ENCODE measurements at places on chromosomes 4 and X.

GRCh38 chr4:86386817-86387415 lies 27.1 kb upstream of the MAPK10 start:
- no peak for DNase-seq

DNA sequence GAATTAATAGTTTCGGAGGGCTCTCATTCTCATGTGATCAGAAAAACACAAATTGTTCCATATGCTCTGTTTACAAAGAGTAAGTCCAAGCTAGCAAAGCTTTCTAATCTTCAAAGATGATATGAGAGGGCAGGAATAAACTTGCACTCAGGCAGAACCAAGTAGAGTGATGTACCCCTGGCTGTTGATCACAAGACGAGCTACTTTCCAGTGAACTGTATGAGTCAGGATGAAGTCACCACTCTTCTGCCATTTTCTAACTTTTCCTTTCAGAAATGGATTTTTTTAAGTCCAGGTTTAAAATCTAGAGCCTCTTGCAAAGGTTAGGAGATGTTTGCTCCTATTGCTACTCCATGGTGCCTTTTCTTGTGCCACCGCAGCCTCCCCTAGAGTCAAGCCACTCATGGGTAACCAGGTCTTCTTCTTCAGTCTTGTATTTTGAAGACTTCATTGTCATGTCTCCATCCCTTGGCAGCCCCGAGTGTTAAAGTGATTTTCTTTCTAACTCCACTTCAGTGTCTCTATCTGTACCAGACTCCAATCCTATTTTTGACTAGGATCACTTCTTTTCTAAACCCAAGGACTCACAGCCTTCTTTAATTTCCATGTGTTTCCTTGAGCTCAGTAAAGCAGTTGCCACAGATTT lies 171.9 kb upstream of the GALNT7 start:
- no peak for DNase-seq

DNA sequence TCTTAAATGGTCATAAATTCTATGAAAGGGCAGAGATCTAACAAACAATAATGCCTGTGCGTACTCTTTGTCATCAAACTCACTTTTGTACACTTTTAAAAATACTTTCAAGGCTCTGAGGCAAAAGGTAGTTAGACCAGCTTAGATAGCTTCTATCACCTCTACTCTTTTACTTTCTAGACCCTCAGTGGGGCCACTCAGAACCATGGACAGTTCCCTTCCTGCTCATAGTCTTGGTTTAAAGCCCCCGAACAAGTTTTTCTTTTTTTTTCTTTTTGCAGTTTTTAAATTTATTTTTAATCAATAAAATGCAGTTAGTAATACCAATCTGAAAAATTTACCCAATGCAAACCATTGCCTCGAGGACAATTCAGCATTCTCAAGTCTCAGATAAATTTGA lies 460.5 kb upstream of the CNKSR2 start:
- DNase-seq = no peak

- no peak for DNase-seq
These were observed 105.5 kb upstream of the OTUD4 start for GRCh38 chr4:145285928-145286327.

- no peak for DNase-seq
These were observed 4.9 kb upstream of the TMEM33 start for GRCh38 chr4:41930139-41930831.

- DNase-seq = no peak
These were observed 682.3 kb upstream of the GRID2 start for GRCh38 chr4:91621446-91621845.

GRCh38 chr4:103719830-103720207 lies at the start of gene TACR3:
TSS of gene TACR3 (minus strand) at chr4:103719985. CDS start at chr4:103719675, 310 bp downstream.
- peak; percentile 30 for DNase-seq

DNA sequence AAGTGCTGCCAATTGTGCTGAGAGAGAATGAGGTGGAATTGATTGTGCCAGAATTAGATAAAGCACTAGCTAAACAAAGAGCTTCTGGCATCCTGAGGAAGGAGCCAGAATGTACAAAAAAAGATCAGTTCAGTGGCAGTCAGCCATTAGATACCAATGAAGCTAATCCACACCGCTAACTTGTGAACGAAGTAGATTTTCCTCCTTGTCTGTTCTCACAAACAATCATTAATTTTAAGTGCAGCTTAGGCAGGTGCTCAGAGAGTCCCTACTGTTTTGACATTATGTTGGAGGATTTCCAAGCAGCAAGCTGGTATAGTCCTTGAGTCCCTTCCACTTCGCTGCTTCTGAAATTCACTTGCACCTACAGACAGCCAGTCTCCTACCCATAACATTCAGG lies 617.4 kb downstream of the CENPC start:
- DNase-seq = no peak

- no peak for DNase-seq
These were observed 59.4 kb upstream of the PLAC1 start for GRCh38 chrX:134717698-134718097.

DNA sequence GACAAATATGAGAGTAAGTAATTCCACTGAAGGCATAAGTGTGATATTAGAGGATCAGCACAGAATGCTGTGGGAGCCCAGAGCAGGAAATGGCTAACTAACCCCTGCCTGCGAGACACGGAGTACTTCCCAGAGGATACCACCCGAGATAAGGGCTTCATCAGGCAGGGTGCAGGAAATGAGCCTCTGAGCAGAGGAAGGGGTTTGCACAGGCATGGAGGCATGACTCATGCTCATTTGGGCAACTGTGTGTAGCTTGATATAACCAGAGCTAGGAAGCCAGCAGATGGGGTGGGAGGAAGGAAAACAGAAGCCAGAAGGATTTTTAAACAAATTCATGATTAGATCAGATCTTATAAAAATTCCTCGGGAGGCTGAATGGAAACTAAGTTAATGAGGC lies 70.0 kb upstream of the TSPAN5 start:
- DNase-seq = no peak

DNA sequence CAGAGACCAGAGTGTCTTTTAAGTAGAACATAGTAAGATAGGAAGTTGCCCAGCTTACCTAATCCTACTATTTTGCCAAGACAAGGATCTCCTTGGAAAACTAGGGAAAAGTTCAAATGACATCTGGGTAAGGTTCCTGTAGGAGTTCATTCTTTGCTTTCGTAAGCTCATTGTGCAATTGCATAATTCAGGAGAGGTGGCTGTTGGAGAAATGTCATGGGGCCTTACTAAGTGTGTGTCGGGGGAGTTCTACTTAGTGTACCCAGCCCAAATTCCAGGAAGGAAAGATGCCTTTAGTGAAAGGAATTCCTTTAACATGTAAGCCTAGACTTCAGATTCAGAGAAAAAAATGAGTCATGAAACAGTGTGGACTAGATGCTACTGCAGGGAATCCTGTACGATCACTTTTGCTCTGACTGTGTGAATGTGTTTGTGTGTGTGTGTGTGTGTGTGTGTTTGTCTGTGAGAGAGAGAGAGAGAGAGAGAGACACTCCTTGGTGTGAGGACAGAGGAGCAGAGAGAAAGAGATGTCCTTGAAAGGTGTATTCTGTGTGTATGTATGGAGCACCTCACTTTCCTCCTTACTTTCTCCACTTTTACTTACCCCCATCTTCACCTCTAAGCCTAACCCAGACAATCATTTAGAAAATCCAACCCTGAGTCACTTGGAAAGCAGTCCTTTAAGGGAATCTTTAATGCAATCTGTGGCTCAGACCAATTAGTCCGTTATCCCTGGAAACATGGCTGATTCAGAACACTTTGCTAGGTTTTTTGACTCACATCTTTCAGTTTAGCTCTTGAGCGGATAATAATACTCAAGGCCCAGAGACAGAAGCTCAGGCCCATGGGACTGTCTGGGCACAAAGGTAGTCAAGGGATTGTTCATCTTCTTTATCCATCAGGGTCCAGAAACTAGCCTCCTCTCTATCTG lies 114.5 kb upstream of the ACSL4 start:
- no peak for DNase-seq

DNA sequence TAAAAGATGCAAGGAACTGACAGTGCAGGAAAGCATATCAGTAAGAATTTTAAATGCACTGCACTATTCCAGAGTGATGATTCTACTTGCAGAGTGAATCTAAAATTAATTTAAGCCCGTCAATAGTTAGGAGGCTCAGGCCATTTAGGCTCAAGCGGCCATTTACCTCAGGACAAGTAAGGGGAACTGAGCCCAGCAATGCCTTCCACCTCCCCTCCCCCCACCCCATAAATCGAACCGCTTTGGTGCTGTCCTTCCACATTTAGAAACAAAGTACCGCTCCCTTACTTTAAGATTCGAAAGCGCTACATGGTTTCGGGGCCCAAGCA lies 665 bp downstream of the RBM41 start:
- DNase-seq = no peak

GRCh38 chrX:11499076-11500044 lies 166.4 kb downstream of the ARHGAP6 start:
- no peak for DNase-seq

DNA sequence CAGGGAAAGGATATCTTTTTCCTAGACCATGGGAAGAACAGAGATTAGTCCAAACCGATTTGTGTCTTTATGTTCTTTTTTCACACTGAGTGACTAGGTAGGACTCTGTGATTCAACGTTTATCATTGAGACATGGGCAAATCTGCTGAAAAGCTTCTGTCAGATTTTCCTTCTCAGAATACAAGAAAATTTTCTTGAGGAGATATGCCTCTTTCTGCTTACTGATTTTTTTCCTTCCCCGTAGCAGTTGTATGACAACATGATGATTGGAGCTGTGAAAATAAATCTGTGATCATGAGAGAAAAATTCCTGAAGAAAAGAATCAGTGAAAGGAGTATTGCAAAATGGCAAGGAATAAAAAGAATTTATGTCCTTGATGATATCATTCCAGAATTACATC lies 130.6 kb upstream of the FAT4 start:
- DNase-seq = no peak

GRCh38 chr4:88106205-88106604 lies 52.2 kb downstream of the ABCG2 start:
- DNase-seq = no peak

GRCh38 chr4:946103-946450 lies 13.8 kb downstream of the TMEM175 start:
- DNase-seq = no peak

DNA sequence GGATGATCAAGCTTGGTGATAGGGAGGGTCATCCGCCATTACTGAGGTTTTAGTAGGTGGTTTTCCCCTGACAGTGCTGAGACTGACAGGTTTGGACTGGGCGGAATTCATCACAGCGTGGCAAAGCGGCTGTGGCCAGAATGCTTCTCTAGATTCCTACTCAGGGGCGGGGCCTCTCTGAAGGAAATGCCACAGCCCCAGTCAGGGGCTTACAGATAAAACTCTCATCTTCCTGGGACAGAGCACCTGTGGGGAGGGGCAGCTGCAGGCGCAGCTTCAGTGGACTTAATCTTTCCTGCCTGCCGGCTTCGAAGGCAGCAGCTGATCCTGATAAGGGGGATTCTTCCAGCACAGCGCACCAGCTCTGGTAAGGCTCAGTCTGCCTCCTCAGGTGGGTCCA lies 316.7 kb downstream of the RPA4 start:
- no peak for DNase-seq

- no peak for DNase-seq
These were observed 65.1 kb downstream of the MAB21L2 start for GRCh38 chr4:150647008-150647407.

DNA sequence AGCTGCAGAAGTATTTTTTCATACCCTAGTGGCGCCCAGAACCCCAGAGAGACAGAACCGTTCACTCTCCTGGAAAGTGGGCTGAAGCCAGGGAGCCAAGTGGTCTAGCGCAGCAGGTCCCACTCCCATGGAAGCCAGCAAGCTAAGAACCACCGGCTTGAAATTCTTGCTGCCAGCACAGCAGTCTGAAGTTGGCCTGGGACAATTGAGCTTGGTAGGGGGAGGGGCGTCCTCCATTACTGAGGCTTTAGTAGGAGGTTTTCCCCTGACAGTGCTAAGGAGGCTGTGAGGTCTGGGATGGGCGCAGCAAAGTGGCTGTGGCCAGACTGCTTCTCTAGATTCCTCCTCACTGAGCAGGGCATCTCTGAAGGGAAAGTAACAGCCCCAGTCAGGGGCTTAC lies 84.5 kb upstream of the ATXN3L start:
- no peak for DNase-seq

GRCh38 chr4:182426901-182427300 lies 183.7 kb downstream of the TENM3 start:
- no peak for DNase-seq

GRCh38 chr4:134934036-134934808 lies 732.6 kb upstream of the PABPC4L start:
- DNase-seq = no peak

DNA sequence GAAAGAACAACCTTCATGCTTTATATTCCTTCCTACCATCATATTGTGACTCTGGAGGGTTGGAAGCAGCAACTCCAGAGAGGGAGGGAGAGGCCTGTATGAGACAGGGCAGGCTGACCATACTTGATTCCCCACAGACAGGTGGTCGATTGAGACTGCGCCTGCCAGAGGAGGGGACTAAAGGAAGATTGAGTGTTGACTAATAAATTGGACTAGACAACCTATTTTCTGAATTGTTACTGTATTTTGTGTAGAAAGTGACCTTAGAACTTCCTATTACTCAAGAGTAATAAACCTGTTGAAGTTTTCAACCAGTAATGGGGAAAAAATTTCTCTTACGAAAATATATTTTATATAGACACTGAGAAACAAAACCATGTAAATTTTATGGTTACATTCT lies 301.5 kb downstream of the INPP4B start:
- DNase-seq = no peak

- no peak for DNase-seq
These were observed 61.2 kb upstream of the TSPAN7 start for GRCh38 chrX:38500141-38500540.

DNA sequence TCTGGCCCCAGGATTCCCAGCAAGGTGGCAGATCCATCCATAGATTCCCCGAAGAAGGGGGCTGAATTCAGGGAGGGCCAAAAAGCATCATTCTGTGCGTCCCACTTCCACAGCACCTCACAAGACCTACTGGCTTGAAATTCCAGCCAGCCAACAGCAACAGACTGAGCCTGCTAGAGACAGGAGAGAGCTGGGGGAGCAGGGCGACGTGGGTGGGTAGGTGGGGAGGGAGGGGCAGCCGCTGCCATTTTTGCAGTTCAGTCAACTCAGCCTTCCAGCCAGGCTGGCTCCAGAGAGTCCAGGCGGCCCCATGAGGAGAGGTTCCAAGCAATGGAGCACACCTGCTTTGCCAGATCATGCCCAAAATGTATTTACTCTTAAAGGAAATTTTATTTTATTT lies 117.6 kb upstream of the DCAF12L1 start:
- DNase-seq = no peak

GRCh38 chr4:39846120-39846519 lies 131.6 kb downstream of the PDS5A start:
- no peak for DNase-seq

GRCh38 chr4:107970063-107970798 lies 19.5 kb upstream of the HADH start:
- no peak for DNase-seq
